Common myeloid progenitor, CD34-positive (primary cell): ENCODE measurements at places on chromosomes 13 and 19.

DNA sequence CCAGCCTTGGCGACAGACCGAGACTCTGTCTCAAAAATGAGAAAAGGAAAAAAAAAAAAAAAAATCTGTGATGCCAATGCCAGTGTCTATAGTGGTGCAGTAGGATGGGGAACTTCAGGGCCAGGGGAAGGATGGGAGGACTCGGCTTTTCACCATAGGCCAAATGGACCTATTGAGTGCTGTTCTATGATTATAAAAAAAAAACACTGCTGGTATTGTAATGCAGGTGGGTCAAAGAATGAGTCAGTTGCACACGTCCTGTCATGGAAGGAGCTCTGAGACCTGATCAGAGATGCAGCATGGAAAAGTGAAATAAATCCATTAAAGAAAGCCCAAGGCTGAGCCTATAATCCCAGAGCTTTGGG, 7.0 kb downstream of the DNAJB1 start:
- DNase-seq, result no peak

DNA sequence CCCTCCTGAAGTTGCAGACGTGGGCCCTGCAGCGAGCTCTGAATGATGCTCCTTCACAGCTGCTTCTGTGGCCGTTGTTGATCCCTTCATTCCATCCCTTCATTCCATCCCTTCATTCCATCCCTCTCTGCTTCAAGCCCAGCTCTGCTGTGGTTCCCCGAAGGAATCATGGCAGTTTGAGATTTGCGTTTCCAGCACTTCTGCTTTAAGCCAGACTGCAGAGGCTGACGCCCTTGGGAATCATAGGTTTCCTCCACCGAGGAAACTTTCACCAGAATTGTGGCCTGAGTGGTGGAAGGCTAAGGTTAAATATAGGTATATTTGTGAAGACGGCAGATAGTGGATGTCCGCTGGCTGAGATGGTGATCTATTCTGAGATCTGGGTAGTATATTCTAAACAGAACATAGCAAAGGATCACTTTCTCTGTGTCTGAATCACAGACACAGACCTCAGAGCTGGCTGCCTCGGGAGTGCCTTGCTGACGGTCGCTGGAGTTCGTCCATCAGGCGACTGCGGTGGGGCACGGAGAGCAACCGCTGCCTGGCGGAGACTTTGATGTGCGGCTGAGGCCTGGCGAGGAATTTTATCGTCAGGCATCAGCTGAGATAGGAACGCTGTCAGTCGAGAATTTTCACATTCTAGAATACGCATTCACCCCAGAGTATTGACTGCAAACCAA, 42.8 kb upstream of the DCUN1D2 start:
- no peak for DNase-seq

- no peak for DNase-seq
Measured at GRCh38 chr19:48509467-48510194, 2.0 kb downstream of the LMTK3 start.

DNA sequence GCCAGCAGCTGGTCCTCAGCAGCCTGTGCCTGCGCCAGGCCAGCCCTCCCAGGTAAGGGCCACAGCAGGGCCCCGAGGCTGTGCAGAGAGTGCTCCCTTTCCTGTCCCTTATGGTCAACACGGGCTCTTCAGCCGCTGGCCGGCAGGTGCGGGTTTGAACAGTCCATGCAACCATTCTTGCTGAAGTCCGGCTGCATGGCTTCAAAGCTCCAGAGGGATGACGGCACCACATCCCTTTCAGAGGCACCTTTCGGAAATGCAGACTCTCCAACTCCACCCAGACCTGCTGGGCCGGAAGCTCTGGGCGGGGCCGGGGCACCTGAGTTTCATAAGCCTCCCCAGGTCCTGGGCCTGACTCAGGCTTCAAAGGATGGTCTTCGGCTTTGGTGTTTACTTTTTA, 81.3 kb downstream of the SPACA7 start:
- no peak for DNase-seq

DNA sequence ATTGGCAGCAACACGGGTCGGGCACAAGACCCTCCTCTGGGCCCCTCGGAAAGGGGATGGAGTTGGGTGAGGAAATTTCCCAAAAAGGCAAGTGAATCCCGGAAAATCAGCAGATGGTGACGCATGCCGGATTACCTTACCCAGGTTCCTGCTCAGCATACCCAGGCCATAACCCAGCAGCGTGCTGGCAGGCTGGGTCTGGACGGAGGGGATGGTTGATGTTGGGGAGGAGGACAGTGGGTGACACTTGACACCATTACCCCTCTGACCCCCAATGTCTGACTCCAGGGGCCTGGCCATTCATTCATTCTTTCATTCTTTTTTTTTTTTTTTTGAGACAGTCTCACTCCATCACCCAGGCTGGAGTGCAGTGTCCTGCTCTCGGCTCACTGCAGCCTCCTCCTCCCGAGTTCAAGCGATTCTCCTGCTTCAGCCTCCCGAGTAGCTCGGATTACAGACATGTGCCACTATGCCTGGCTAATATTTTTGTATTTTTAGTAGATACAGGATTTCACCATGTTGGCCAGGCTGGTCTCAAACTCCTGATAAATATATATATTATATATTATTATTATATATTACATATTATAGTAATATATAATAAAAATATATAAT, 799 bp downstream of the PVR start:
- DNase-seq, result no peak

DNA sequence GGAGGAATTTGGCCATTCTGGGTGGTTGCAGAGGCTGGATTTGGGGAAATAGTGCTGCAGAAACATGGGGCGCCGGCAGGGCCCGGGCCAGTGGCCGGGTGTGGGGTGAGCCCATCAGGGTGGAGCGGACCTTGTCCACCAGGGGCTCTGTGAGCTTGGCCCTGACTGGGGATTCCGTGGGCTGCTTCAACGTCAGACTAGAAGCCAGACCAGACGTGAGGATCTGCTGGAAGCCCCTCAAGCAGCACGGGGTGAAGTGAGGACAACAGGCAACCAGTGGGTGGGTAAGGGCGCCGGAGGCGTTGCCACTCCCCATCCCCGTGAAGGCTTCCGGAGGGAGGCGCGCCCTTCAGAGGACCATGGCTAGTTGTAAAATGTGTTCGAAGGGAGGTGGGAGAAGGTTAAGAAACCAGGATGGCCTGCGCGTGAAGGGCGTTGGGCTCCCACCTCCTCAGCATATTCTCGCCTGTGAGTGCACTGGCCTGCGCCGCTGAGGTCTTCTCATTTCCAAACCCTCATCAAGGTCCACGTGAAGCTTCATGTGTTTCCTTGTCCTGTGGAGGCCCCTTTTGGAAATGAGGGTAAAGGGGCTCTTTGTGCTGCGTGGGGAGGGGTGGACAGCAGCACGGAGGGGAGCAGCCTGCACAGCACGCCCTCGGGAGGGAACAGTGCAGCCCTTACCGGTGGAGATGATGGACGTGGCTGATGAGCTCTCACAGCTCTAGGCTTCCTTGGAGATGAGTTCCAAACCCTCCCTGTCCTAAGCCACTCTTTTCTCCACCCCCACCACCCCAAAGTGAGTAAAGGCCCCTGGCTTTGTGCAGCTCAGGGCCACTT, 8.3 kb downstream of the TEX29 start:
- no peak for DNase-seq

DNA sequence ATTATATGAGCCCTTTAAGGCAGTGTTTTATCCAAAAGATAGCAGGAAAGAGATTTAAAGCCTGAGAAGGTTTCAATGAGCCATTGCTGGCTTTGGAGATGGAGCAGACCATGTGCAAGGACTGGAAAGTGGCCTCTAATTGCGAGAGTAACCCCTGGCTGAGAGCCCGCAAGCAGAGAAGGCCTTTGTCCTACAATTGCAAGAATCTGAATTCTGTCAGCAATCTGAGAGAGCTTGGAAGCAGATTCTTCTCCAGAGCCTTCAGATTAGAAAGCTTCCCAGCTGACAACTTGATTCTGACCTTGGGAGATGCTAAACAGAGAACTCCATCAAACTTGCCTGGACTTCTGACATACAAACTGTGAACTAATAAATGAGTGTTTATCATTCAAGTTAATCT, 528.7 kb upstream of the KLF12 start:
- no peak for DNase-seq

DNA sequence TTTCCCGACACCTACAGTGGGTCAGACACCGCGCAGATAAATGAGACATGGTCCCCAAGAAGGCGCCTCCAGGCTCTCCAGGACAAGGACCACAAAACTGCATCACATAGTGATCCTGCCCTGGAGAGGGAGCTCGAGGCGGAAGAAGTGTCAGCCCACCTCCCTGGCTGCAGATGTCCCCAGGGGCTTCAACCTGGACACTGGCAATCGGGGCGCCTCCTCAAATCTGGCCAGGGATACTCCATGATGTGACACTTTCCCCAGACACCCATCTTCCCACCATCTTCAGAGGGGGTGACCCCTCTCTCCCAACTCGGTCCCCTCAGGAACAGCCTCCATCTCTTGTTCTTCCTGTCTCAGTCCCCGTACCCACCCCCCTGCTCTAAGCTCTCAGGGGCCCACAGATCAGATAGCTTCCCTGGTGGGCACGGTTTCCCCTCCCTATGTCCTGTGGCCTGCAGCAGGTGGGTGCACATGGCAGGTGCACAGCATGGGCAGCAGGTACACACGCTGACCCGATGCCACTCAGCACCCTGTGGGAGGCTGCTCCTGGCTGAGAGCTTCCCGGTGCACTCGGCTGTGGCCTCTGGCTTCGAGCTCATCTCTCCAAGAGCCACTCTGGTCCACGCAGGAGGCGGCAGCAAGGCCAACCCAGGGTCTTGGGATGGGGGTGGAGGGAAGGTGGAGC, 61.2 kb downstream of the PEPD start:
- DNase-seq, result no peak

DNA sequence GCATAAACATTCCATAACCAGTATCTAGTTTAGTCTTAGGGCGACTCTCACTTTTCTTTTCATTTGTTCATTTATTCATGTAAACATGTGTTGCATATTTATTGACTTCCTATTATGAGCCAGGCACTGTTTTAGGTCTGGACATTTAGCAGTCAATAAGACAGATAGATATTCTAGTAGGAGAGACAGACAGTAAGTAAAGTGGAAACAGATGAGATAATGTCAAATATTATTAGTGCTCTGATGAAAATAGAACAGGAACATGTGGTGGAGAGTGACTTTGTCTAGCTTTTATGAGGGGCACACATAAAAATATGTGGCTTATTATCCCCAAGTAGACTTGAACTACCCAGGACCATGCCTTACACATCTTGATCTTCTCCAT, 193.0 kb downstream of the NDFIP2 start:
- no peak for DNase-seq

DNA sequence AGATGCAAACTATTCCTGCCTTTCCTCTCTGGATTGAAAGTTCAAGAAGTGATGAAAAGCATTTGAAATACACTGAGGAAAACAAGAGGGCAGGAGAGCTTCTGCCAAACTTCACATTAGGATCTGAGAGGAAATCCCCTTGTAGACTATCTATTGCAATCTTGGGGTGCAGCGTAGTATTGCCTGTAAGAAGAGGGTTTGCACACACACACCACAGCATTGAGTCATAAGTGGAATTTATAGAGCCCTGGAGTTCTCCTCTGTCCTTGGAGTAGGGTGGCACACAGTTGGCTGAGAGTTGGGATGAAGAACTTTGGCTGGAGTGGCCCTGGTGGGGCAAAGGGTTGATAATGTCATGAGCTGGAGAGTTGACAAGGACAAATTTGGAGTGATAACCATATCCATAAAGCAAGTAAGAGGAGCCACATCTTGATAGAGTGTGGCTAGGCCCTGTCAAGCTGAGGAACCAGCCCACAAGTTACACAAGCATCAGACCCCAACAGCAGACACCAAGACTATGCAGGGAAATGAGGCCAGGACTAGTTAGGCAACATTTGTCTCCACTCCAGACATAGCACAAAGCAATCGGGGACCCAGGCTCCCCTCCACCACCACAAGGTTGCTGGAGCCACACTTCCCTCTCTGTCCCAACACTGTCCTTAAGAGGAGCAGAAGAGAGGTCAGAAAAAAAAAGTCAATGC, 520.9 kb downstream of the KLF5 start:
- no peak for DNase-seq

- peak; percentile 31 for DNase-seq
Measured at GRCh38 chr19:8811315-8812172, 20.6 kb downstream of the ZNF558 start.

GRCh38 chr13:46296115-46296822, 84.5 kb downstream of the LRRC63 start:
- DNase-seq, result no peak

- DNase-seq, result no peak
Measured at GRCh38 chr13:98494769-98495168, 82.1 kb downstream of the STK24 start.

DNA sequence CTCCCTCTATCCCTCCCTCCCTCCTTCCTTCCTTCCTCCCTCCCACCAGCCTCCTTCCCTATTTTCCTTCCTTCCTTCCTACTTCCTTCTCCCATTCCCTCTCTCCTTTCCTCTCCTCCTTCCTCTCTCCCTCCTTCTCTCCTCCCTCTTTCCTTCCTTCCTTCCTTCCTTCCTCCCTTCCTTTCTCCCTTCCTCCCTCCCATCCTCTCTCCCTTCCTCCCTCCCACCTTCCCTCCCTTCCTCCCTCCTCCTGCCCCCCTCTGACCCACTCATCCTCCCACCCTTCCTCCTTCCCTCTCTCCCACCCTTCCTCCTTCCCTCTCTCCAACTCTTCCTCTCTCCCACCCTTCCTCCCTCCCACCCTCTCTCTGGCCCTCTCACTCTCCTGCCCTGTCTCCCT, 132.1 kb downstream of the ZNF536 start:
- no peak for DNase-seq

GRCh38 chr13:112161521-112162301, 94.8 kb downstream of the SOX1 start:
- no peak for DNase-seq

- DNase-seq, result peak; percentile 93
Measured at GRCh38 chr13:30376426-30377311, 45.6 kb upstream of the UBE2L5 start.

GRCh38 chr13:30186634-30187415, 120.5 kb downstream of the KATNAL1 start:
- DNase-seq, result no peak

DNA sequence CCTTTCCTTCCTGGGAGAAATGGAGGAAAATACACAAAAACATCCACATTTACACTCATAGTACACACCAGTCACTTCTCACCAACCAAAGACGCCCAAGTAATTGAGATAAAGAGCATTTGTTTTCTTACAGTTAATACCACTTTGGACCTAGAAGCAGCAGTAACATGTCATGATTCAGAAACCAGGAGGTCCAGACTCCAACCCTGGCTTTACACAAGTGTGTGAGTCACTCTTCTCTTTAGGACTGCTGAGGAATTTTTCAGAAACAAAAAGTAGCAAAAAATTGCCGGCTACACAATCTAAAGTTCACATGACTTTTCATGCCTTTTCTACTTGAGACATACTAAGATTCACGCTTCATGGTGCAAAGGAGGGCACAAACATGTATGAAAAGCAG, 42.1 kb downstream of the TUBGCP3 start:
- DNase-seq, result no peak

- DNase-seq, result no peak
Measured at GRCh38 chr19:5186293-5187050, 154.1 kb downstream of the PTPRS start.

- DNase-seq, result no peak
Measured at GRCh38 chr13:33932769-33933406, 114.9 kb downstream of the RFC3 start.

GRCh38 chr13:112891477-112892401, 77.3 kb upstream of the MCF2L start:
- no peak for DNase-seq
